ENCODE measurements at places on chromosomes 2 and 18.
A peak's percentile ranks its signal among the peaks of the same experiment; 100 is the strongest.

- peak; percentile 94 for DNase-seq
Observed at GRCh38 chr2:64646007-64646880, 7.5 kb downstream of the SERTAD2 start.

- DNase-seq: no peak
Observed at GRCh38 chr2:8531481-8531880, 150.4 kb upstream of the ID2 start.

- DNase-seq: no peak
Observed at GRCh38 chr2:175111200-175111657, 56.8 kb downstream of the ATF2 start.

- peak; percentile 31 for DNase-seq
Observed at GRCh38 chr18:69636529-69637301, 236.0 kb downstream of the DOK6 start.

GRCh38 chr18:69580107-69580506, 179.4 kb downstream of the DOK6 start:
- DNase-seq: no peak

GRCh38 chr2:134389381-134389780, 135.5 kb downstream of the MGAT5 start:
- no peak for DNase-seq

Data from CD4-positive, alpha-beta T cell treated with Interleukin-17A for 4 hours (primary cell).